Activated CD8-positive, alpha-beta T cell treated with anti-CD3 and anti-CD28 coated beads, Interleukin-2, amount 10 ng/mL, durations not matched to agents 7 days and 5 days (primary cell): ENCODE measurements at places on chromosomes 13 and 19.
A peak's percentile ranks its signal among the peaks of the same experiment; 100 is the strongest.

DNA sequence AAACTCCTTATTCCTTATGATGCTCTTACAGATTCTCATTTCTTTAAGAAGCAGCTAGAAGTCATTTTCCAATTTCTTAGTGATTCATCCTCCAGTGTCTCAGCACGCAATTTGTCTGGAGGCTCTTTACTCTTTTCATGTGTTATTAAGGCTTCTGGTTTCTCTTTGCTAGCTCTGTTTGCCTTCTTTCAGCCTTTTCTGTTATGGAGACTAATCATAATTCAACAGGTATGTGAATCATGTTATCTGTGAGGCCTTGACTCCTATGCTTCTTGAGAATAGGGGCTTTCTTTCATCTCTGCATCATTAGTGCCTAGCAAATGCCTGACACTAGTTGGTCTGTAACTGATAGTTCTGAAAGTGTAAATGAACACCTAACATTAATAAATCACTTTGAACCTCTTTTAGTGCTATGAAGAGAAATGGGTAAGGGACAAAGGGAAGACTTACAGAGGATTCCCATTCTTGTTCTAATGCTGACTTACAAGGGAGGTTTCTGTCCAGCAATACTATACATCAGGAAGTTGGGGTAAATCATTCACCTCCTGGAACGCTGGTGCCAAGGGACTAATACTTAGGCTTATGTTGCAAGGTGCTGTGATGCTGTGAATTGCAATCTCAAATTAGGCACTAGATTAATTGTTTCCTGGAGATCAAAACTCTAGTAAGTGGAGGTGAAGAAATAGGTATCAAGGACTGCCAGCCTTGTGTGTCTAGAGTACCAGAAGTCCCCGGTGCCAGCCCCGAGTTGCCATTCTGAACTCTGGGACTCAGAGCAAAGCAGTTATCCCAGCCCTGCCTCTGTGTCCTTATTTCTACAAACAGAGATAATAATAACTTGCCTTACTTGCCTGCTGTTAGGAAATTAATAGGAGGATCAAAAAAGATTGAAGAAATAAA, 265.6 kb downstream of the DCLK1 start:
- DNase-seq = no peak

GRCh38 chr13:110138010-110138699, 168.8 kb downstream of the COL4A1 start:
- peak; percentile 77 for DNase-seq

- no peak for DNase-seq
Observed at GRCh38 chr19:13461536-13461935, 44.7 kb downstream of the CACNA1A start.

GRCh38 chr13:51728275-51728673, 75.7 kb downstream of the DHRS12 start:
- no peak for DNase-seq

- no peak for DNase-seq
Observed at GRCh38 chr19:50349277-50350057, 16.0 kb downstream of the NAPSA start.

GRCh38 chr19:45016388-45017314, 15.4 kb downstream of the RELB start:
- DNase-seq = peak; percentile 82

GRCh38 chr19:19304186-19304965, 15.9 kb downstream of the SUGP1 start:
- DNase-seq = no peak

DNA sequence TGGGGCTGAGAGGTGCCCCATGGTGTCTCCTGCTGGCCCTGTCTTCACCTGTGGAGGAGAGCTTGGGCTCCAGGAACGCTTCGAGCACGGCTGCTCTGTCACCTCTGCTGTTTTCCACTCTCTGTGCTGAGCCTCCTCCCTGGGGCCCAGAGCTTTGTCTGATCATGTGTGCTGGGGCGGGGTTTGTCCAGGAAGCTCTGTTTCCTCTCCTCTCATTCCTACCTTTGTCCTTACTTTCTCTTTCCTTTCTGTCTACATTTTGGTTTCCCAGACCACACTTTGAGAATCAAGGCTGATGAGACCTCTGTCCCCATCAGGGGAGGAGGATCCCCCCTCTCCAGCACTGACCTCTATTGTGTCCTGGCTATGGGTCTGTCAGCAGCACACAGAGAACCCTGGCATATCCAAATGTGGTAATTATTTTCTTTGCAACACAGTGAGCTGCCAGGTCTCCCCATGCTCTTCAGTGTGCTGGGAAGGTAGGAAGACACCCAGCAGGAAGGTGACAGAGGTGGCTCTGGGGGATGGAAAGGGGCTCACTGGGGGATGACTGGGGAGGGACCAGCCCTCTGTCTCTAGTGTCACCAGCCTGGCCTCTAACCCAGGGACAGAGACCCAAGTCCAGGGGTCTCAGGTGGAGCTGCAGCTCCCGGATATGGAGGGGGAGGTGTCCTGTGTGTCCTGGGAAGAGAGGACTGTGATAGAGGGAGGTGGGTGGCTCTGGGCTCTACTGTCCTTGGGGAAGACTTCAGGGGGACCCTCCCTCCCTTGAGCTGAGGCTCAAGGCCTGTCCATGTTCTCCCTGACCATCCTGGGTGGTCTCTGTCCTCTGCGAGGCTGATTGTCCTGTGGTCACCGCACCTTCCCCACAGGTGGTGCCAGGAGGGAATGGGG, at the start of gene CEACAM1:
CEACAM1 (minus strand) TSS at position 128 of the 894 bp plus-strand sequence; CDS start at position 21, 107 bp downstream.
- DNase-seq = peak; percentile 76

GRCh38 chr19:13932149-13932637, 6.0 kb downstream of the PODNL1 start:
- no peak for DNase-seq
